ENCODE measurements at places on chromosomes 1 and 21.
A peak's percentile ranks its signal among the peaks of the same experiment; 100 is the strongest.

DNA sequence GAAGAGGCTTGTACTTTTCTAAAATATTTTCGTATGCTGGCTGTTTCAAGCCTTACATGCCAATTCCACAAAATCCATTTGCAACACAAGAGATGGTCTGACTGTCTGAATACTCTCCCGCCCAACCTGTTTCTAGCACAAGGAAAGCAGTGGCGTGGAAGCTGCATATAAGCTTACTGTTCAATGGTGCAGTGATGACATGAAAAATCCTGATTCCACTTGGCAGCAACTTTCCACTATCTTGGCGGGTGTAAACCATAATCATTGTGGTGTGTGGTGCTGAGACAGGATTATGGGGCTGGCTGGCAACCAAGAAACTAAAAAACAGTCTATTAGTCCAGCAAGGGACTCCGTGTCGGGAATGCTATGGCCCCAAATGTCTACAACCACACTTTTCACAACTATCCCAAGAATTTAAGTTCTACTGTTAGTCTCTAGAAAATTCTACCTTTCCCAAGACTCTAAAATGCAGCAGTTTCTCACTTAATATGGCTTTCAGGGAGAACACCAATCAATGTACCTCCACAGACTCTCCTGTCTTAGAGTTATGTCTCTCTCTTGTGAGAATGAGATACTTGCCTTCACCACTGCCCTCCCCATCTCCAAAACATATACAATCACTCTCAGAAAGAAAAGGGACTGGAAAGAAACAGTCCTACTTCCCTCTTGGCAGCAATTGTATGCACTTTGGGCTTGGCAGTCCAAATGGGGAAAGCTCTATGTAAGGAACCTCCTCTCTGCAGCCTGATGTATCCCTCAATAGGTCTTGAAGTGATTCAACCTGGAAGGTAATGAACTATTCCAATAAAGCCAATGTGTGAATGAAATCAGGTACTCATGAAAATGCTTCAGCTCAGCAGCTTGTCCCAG, 9.5 kb downstream of the COLGALT2 start:
- DNase-seq, result no peak

DNA sequence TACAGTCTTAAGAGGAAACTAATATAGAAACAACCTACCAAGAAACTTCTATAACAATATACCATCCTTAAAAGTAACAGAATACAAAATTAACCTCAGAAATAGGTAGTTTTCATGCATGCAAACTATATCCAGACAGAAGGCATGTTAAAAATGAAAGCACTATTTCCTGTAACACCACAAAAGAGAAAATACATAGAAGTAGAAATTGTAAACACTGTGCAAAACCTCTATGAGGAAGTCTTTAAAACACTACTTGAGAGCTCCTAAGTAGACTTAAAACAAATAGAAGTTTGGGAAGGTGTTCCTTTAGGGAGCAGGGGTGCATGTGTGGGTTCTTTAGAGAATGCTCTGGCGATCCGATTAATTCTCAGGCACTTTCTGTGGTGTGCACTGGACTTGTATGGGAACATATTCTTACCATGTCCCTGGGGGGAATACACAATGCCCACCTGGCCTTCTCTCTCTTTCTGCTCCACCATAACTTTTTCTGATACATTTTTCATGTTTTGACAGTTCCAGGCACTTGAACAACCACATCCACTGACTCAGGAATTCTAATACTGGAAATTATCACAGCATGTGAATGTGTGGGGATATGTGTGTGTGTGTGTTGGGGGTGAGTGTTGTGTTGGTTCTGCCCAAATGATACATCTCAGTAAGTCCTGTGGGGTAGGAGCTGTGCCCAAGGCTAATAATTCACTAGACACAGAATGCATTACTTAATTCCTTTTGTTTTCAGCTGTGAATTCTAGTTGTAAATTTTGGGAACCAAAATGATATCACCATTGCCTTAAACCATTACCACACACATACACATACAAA, 866.3 kb upstream of the B3GALT2 start:
- DNase-seq, result no peak

GRCh38 chr21:42478504-42478903, 17.5 kb downstream of the RSPH1 start:
- no peak for DNase-seq

GRCh38 chr1:181485287-181486097, 2.2 kb downstream of the CACNA1E start:
- peak; percentile 64 for DNase-seq

DNA sequence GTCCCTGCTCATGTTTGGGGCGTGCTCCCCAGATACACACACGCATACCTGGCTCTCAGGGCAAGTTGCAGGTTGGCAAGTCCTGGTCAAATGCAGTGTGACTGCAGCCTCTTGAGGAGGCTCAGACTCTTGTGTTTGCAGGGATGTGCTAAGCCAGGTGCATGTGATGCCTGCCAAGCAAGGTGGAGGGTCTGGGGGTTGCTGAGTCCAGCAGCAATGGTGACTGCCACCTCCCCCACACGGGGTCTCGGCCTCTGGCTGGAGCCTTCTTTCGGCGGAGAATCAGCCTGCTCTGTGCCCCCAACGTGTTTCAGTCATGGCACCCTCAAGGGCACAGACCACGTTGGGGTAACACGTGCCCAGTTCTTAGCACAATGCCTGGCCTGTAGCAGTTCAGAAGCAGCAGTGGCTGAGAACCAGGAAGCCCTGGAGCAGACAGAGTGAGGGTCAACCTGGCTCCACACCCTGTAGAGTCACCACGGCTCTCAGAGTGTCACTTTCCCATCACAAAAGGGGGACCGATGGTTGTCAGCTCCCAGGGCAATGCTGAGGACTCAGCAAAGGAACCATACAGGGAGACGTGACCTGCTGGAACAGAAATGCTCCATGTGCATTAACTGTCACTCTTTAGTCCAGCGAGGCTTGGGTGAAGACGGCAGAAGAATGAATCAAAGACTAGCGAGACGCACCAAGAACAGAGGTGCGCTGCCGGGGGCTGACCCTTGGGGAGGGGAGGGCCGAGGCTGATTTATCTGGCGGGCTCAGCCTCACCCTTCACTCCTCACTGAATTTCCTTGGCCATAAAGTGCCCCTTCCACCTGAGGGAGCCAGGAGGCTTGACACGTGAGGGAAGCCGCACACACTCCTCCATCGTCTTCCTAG, 109.0 kb downstream of the PGBD5 start:
- no peak for DNase-seq

- DNase-seq, result no peak
These were observed 64.0 kb downstream of the MEGF6 start for GRCh38 chr1:3547055-3548005.

DNA sequence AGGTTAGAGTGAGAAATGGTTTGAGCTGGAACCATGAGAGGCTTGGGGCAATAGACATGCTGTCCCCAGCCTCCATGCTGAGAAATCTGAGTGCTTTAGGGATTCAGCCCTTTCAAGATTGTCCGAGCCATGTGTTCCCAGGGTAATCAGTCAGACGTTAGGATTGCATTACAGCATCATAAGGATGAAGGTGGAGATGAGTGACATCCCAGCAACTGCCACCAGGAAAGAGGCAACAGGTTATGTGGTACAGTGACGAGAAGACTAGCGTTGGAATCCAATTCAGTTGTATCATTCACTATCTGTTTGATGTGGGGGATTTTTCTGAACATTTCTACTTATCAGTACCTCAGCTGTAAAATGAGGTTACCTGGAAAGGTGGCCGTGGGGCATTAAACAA, 1.7 kb downstream of the CAMK1G start:
- no peak for DNase-seq

- DNase-seq, result no peak
These were observed 68.2 kb downstream of the POFUT2 start for GRCh38 chr21:45219517-45219916.

DNA sequence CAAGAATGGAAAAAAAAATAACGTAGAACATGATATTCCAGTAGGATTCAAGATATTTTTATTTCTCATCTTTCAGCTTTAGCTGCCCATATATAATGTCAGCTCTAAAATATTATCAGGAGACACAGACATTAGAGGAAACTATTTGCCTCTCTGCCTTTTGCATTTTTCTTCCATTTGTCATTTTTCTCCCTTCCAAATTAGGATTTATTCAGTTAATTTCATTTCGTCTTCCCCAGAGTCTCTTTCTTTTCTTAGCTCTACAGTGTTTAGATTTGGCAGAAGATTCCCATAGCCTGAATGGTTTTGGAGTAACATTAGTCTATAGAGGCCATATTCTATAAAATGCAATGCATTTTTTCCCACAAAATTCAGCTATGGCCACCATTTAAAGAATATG, 5.1 kb upstream of the ENAH start:
- DNase-seq, result no peak

DNA sequence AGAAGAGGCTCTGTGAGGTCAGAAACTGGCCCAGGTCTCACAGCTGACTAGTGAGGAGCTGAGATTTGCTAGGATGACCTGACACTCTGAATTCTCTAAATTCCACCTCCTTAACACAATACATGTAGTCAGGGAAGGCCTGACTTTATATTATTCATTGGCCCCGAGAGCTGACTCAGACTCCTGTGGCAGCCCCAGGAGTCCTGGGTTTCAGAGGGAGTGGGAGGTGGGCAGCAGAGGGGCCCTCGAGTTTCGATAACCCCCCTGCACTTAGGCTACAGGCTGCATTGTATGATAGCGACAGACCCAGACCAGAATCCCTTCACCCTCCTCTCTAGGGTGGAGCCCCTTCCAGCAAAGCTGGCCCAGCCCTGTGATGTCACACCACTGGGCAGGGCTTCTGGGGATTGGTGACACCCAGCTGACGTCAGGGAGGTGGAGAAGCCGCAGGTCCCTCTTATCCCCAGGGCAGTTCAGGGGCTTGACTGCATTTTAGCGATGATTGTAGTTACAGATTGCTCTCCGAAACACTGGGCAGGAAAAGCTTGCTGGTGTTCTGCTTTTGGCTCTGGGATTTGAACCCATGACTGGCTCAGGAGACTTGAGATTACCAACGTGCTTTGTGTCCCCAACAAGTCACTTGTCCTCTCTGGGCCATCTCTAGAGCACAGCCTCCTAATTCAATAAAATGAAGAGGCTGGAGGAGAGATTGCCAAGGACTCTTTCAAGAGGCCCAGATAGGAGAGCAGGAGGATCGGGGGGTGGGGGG, 17.0 kb upstream of the GPR37L1 start:
- peak; percentile 55 for DNase-seq

- DNase-seq, result no peak
These were observed 19.1 kb upstream of the HDAC1 start for GRCh38 chr1:32272557-32273390.

DNA sequence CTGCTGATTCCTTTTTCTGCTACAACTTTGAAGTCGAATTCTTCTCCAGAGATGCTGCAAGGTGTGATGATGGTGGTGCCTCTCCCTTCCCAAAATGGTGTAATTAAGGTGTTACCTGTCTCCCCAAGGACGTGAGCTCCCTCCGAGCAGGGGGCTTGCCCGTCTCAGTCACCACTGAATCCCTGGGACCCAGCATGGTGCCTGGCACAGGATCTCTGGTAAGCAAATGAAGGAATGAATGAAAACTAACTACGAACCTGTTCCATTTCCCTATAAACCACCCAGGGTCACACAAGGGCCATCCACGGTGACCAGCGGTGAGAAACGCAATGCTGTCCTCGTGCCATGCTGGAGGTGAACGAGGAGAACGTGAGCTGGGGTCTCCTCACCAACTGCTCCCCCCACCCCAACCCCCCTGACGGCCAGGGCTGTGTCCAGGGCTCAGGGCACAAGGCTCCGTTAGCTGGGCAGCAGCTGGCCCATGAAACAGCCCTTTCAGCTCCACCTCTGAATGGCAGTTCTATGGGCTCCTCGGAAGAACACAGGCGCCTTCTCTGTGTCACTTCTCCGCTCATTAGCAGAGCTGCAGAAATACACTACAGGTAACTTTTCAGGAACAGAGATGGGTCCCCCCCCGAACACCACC, 2.2 kb upstream of the MATN1 start:
- DNase-seq, result no peak

- no peak for DNase-seq
These were observed 28.0 kb downstream of the RRP1 start for GRCh38 chr21:43817157-43818086.

DNA sequence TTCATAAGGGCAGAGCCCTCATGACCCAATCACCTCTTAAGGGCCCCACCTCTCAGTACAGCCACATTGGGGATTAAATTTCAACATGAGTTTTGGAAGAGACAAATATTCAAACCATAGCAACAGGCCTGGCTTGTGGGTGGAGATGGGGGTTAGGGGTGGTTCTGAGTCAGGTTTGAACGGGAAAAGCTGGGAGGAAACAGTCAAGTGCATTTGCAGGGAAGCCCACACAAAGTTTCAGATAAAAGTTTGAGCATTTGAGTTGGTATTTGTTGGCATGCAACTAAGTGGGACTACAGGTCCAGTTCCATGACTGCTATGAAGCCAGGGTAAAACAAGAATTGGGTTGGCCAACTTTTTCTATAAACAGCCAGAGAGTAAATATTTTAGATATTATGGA, 21.0 kb upstream of the PADI2 start:
- no peak for DNase-seq

GRCh38 chr1:58812468-58812867, 28.6 kb upstream of the JUN start:
- DNase-seq, result no peak

GRCh38 chr1:85283475-85284199, 7.2 kb upstream of the BCL10 start:
- DNase-seq, result no peak

DNA sequence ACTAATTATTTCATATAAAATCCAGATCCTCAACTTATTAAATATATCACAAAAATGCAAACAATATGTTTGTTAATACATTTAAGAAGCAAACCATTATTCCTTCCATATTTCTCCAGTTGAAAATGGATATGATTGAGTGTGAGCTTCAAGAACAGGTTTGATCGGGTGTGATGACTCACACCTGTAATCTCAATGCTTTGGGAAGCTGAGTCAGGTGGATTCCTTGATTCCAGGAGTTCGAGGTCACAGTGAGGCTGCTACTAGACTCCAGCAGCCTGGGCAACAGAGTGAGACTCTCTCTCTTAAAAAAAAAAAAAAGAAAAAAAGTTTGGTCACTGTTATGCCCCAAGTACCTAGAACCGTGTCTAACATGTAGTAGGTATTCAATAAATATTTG, 42.9 kb upstream of the RRP15 start:
- DNase-seq, result no peak

GRCh38 chr1:171741872-171742576, at the start of gene VAMP4:
TSS of gene VAMP4 (minus strand) at chr1:171742065. CDS start at chr1:171738414, 3,651 bp downstream.
- peak; percentile 88 for DNase-seq

GRCh38 chr1:53583021-53583867, 124.0 kb downstream of the DMRTB1 start:
- no peak for DNase-seq

DNA sequence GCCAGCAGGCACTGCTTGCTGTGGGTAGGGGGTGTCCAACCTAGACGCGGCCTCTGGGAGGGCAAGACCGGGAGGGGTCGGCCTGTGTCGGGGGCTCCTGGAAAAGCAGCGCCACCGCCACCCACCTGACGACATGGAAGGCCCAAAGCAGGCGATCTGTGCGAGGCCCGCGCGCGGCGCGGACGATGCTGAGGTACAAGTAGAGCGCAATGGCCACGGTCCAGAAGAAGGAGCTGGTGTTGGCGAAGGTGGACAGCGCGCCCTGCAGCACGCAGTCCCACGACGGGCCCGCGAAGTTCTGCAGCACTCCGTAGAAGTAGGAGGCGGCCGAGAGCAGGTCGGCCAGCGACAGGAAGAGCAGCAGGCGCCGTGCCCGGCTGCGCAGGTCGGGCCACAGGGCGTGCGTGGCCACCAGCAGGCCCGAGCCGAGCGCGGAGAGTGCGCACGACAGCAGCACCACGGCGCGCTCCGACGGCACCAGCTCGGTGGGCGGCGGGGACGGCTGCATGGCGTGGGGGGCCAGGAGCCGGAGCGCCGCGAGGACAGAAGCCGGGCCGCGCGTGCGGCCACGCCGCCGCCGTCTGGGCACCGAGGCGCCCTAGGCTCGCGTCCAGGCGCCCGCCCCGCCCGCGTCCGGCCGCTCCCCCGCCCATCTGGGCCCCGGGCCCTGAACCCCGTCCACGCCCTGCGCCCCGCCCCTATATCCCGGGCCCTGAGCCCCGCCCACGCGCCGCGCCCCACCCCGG, at the start of gene GPR157:
TSS of gene GPR157 (minus strand) at position 583 of the 746 bp plus-strand sequence. CDS start at position 508, 75 bp downstream.
- peak; percentile 99 for DNase-seq

Measured in urothelium cell line (cell line).